ENCODE measurements at places on chromosomes 13 and 19.

DNA sequence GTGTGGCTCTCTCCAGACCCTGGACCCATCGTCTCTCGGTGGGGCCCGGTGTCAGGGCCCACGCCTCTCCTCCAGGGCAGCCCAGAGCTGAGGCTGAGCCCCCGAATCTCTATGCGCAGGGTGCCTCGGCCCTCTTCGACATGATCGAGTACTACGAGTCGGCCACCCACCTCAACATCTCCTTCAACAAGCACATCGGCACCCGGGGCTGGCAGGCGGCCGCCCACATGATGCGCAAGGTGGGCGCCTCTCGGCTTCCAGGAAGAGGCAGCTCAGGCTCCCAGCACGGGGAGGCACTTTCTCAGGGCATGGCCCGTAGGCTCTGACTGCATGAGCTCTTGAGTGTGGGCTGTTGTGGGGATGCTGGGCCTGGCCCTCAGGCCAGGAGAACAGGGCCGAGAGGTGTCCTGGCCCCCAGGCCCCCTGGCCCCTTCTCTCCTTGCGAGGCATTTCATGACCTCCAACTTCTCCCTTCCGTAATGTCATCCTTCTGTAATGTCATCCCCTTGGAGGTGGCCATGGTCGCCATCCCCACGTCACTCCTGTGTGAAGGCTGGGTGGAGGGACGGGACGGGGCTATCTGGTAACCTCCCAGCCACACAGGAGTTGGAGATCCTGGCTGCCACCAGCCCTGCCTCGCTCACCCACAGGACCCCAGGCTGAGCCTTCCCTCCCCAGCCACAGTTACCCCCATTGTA is 19.4 kb downstream of the NKPD1 start:
- DNase-seq, result no peak

DNA sequence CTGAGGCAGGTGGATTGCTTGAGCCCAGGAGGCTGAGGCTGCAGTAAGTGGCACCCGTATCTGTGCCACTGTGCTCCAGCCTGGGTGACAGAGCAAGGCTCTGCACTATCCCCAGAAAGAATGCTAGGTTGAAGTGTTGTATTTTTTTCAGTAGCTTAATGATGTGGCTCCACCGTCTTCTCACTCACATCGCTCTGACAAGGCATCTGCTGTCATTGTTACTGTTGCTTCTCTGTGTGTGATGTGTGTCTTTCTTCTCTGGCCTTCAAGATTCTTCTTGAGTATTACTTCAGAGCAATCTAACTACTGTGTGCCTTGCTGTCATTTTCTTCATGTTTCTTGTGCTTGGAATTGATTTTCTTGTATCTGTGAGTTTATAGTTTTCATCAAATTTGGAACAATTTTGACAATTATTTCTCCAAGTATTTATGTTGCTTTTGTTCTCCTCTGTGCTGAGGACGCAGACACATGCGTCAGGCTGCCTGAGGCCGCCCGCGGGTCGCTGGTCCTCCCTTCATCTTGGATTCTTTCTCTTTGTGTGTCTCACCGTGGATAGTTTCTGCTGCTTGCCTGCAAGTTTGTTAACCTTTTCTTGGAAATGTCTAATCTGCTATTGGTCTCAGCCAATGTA is 10.8 kb downstream of the ADPRHL1 start:
- no peak for DNase-seq

DNA sequence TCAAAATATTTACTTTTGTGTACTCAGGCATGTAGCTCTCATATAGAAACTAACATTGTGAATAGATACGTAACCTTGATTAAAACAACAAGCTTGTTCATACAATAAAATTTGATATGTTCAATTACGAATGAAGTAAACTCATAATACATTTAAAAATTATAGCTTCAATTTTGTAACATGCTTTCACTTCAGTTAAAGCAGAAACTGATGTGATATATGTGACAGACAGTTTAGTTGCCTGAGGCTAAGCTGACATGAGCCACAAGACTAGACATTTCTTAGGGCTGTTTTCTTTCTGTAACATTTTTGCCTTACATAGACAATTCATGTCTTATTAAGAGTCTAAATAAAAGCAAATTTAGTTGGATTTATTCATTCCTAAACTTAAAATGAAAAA is 526.0 kb downstream of the PCDH9 start:
- no peak for DNase-seq

DNA sequence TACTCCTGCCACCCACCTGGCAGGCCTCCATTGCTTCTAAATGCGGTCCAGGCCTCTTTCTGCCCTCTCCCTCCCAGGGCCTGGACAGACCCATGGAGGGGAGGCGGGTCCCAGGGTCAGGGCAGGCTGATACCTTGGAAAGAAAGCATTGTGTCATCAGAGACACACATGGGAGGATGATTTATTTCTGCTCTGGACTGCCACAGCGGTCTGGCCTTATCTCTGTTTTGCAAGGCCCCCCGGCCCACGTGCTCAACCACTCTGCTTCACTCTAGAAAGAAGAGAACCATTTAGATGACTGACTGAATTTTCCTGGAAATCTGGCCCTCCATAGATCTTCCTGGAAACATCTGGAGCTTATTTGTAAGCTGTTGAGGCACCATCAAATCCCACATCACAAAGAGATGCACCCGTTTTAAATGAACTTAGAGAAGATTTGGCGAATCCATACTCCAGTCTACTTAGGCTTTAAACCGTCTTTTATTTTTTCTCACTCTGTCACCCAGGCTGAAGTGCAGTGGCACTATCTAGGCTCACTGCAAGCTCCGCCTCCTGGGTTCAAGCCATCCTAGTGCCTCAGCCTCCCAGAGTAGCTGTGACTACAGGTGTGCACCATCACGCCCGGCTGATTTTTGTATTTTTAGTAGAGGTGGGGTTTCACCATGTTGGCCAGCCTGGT is 48.3 kb upstream of the URI1 start:
- DNase-seq, result no peak

DNA sequence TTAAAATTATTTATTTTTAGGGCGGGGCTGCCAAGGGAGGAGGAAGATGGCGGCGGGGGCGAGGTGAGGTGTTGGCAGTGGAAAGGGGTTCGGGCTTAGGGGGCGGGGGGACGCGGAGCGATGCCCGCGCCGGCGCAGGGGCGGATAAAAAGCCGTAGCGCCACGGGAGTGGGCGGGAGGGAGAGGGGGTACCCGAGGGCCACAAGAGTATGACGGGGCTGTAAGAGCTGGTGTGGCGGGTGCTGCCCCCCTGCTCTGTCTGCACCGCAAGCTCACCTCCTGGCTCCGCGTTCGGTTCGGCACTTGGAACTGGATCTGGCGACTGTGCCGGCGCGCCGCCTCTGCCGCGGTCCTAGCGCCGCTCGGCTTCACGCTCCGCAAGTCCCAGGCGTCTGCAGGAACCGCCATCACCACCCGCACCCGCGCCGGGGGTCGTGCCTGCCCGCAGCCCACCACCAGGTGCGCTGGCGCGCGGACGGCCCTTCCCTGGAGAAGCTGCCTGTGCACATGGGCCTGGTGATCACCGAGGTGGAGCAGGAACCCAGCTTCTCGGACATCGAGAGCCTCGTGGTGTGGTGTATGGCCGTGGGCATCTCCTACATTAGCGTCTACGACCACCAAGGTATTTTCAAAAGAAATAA is 265.2 kb upstream of the SGCG start:
- DNase-seq, result no peak

DNA sequence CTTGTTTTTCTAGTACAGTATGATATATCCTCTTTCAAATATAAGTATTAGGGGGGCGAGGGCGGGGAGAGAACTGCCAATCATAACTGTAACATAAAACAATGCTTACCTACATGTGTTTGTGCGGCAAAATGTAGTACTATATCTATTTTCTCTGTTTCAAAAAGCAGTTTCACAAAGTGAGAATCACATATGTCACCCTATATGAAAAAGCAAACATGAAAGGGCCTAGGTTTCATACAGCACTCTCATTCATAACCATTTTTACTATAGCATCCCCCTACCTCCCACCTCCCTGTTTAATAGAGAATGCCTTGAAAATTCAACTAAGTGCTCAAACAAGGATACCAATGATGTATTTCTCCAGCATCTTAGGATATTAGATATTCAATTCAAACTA is 5.2 kb downstream of the TGDS start:
- no peak for DNase-seq

GRCh38 chr13:66312312-66313087 is 917.6 kb downstream of the PCDH9 start:
- no peak for DNase-seq

DNA sequence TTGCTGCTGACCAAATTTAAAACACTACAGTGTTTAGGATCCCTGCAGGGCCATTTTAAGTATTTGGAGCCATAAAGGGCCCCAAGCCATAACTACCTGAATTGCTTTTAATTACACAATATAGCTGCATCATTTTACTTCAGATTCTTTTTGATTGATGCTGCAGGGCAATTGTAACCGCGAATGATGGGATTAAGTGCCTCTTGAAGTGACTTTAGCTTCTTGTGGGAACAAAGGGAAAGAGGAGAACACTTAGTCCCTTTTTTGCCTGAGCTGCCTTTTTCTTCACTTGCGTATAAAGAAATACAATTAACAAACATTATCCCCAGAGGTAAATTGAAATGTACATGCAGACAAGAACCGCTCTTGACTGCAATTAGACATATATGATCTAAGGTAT is 228.5 kb downstream of the ZIC5 start:
- DNase-seq, result no peak

GRCh38 chr19:33631609-33631973 is 9.8 kb downstream of the CHST8 start:
- DNase-seq, result no peak

- DNase-seq, result no peak
These were observed 22.0 kb upstream of the BCL3 start for GRCh38 chr19:44726465-44726864.

- no peak for DNase-seq
These were observed 26.6 kb upstream of the OR10H1 start for GRCh38 chr19:15841875-15842569.

GRCh38 chr19:51460164-51460992 is 2.1 kb upstream of the SIGLEC8 start:
- no peak for DNase-seq

- no peak for DNase-seq
These were observed 3.2 kb upstream of the LGALS13 start for GRCh38 chr19:39599116-39599515.

DNA sequence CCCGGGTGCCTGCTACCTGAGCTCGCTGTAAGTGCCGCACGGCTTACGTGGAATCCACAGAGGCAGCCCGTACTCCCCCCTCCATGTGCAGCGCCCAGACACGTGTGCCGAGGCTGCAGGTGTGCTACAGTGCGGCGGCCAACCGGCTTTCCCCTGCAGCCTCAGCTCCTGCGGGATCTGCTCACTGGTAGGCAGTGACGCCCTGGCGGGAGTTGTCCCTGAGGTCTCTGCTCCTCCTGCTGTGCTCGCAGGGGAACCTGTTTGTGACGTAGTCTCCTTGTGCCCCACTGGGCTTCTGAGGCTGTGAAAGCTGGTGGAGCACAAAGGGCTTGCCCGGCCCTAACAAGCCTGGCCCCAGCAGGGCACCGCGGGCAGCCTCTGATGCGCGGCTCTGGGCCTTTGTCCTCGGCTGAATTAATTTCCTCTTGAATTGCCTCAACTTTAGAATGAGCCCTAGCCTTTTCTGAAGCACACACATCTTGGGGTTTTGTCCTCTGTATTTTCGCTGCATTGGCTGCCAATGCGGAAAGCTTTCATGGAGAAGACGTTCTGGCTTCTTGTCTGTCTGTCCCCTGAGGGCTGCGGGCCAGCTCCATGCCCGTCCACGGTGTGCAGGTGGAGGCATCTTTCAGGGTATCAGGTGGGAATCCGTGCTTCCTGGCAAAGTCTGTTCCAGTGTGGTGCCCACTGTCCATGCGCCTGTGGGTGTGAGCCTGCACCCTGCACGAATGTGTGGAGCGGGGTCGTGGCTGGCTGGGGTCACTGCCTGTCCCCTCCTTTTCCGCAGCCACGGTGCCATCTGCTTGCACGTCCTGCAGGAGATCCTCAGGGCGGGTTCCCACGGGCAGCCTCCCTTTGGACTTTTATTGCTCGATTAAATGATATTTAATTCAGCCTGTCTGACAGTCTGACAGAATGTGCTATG is 77.3 kb upstream of the MCF2L start:
- DNase-seq, result no peak

DNA sequence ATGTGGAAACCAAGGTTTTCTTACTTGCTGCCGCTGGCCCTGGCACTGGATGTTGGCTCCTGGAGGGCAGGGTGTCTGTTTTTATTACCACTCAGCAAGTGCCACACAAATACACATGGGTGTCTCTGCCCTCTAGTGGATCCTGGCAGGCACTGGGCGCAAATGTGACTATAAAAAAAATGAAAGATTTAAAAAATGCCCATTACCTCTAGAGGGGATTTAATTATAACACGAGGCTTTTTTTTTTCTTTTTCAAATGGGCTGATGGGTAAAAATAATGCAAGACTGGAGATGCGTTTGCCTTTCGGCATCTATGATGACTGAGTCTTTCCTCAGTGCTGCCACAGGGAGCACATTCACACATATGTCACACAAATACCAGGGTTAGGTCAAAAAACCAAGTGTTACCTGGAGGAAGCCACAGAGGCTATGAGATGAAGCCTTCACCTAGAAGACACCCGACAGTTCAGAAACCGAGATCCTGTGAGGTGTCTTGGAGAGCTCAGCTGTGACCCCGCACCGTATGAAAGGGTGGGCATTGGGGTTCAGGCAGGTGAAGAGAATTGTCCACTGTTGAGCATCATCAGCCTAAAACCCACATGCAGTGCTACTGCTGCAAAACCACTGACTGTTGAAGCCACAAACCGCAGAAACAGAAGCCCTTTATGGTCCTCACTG is 25.7 kb downstream of the CHAMP1 start:
- no peak for DNase-seq
